Left renal pelvis (tissue), 4 donors: ENCODE measurements at places on chromosomes 1 and 21. TPM values are rescaled to one million over a fixed set of nuclear protein-coding genes. Genes with fewer than 3 reads are reported as not detected.

DNA sequence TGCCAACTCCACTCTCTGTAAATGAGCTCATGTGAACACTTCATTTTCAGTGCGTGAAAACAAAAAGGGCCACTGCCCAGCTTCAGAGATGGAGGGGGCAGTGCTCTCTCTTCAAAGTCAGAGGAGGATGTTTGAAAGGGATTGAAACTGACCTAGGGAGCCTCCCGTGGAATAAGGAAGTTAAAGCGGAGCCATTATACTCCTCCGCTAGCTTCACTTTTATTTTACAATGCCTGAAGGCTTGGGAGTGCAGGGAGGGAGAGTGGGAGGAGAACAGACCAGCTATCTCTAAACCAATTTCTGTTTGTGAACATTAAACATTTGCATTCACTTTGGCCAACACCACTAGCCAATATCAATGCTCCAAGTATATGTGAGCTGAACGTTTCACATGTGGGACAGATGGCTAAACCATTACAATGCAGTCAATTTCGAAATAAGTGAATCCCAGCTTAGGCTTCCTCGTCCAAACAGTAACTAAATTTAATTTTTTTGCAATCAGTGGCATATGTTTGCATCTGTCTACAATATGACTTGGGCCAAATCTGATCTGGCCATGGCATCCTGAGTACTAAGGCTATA lies 126.9 kb downstream of the ESRRG start:
- no peak for DNase-seq

DNA sequence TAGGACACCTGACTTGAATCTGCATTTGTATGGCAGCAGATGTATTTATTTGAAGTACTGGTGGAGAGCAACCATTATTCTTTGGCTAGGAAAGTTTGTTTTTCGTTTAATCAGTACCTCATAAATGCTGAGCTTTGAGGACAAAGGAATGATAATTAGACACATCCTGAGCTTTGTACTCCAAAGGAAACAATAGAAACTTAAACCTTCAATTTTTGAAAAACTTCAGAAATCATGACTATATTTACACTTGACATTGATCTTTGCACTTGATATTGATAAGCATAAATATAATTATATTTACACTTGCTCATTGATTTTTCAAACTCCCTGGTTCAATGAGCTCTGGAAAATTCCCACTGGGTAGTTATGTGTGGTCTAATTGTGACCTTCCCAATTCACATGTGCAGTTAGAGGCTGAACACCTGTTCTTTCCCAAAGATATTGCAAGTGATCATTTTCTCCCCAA lies 10.7 kb downstream of the PATJ start:
- no peak for DNase-seq

DNA sequence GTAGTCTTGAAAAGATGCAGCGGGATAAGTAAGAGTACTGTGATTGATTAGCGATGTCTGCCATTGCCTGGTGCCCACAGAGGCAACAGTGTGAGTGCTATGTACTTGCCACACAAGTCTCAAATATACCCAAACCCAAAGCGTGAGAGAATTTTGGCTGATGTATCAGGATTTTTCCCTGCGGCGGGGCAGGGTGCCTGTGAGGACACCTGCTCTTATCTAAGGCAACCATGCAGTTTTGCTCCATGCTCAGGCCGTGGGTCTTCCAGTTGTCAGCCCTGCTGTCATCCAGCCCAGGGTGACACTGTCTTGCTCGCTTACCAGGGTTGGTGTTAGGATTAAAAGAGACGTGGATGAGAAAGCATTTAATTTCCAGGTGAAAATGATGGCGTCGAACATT lies 202.7 kb downstream of the PTPRU start:
- DNase-seq, result no peak

- DNase-seq, result no peak
Observed at GRCh38 chr1:246837418-246838117, 94.2 kb downstream of the AHCTF1 start.

DNA sequence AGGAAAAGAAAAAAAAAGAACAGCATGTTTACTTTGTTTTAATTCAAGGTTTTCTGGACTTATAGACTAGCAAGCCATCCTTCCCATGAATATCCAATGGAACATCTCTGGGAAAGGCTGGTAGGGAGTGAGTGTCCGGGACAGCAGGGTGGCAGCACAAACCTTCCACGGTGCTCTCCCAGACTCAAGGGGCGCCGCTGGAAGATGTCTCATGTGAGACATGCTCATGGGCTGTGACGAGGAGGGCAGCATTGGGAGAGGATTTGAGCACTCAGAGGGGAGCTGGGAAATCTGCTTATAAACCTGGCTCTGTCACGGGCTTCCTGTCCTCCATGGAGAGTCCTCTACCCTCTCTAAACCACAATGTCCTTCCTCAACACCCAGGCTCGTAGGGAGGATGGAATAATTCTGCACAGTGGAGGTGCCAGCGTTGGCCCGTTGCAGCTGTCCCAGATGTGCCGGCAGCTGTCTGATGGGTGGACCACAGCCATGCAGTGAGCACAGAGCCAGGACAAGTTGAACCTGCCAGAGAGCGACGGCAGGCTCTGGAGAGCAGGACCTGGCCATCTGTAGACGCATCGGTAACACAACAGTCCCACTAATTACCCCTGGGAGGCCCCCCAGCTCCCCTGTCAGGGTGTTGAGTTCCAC lies 100.1 kb upstream of the IGSF21 start:
- DNase-seq, result no peak

DNA sequence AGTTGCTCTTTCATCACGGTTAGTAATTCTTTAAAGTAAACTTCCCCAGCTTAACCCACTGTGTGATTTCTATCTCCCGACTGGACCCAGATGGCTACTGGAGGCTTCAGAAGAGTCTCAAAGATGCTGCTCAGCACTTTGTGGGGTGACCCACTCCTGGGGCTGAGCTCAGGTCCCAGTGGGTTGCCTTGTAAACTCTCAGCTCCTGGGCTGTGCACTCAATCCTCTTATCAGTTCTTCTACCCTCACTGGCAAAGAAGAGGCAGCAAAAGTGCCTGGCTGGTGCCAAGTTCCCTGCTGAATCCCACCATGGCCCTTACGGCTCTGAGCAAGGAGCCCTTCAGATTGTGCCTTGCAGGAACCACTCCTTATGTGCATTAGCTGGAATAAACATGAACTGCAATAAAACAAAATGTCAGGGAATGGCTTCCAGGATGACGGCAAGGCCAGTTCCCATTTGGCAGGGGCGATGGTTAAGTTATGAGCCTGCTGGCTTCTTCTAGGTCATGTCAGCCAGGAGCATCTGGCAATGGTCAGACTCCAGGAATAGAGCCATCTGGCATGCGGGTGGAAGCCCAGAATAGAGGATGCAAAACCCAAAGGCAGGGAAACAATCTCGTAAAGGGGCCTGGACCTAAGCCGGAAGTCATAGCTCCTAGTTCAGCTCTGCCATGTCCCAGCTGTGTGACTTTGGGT lies 6.8 kb downstream of the MYOC start:
- DNase-seq, result no peak

Gene FLG2
- 0.13 TPM for polyA plus RNA-seq

Gene SLC35F3
- polyA plus RNA-seq, result 0.75 TPM

Gene UBXN10
- 6.2 TPM for polyA plus RNA-seq

Gene PCBP3
- 2.1 TPM for polyA plus RNA-seq

Gene B3GALT2
- polyA plus RNA-seq, result 16.9 TPM
